MM.1S (cell line): ENCODE measurements at places on chromosomes 1 and 21.

DNA sequence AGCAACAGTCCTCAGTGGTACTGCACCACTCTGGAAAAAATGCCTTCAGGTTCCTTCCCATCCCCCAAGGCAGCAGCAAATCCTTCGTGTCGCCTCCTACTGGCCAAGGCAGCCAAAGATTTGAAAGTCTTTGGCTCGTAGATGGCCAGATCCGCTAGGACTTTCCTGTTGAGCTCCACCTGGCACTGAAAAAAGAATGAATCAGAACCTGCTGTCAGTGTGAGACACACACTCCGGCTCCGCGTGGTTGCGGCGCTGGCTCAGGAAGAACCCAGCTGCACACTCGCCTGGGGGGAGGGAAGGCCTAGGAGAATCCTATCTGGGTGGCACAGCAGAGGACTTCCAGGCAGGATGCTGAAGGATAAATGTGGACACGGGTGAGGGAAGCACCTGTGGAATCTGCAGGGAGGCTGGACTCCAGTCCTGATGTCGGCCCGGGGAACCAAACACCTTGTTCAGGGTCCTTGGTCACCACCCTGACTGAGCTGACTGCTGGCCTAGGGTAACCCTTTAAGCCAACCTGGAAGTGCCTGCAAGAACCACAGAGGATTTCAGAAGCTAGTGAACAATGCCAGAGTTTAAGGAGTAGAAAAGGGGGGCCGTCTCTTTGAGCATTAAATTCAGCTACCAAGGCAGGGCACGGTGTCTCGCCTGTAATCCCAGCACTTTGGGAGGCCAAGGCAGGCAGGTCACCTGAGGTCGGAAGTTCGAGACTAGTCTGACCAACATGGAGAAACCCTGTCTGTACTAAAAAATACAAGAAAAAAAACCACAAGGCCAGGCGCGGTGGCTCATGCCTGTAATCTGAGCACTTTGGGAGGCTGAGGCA is 3.2 kb upstream of the CCNL2 start:
- DNase-seq, result peak; percentile 33

DNA sequence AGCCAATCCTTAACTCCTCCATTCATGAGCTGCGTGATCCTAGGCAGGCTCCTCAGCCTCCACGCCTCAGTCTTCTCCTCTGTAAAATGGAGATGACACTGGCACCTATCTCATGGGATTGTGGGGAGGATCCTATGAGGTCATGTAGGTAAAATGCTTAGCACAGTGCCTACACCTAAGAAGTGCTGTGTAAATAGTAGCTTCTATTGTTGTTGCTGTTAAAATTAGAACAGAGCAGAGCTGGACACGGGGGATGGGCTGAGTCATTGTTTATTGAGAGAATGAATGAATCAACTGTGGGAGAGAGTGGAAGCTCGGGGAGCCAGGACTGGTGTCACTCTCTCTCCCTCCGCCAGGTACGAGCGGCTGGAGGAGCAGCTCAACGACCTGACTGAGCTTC is 43.0 kb downstream of the TMCC2 start:
- DNase-seq, result no peak

DNA sequence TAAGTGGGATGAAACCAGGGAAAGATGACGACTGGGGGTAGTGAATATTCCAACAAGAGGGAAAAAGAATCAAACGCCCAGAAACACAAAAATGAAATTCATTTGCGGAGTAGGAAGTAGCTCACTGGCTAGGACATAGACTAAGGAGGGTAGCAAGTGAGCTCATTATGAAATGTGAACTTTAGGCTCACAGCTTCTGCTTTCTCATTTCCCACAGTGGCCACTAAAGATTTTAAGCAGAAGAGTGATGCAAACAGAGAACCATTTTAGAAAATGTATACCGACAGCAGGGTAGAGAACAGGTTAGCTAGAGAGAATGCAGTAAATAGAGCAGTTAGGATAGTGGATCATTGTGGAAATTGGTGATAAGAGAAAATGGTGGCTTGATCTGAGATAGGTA is 3.5 kb downstream of the CD48 start:
- DNase-seq, result peak; percentile 39

- no peak for DNase-seq
Observed at GRCh38 chr1:168110896-168111545, 25.7 kb downstream of the GPR161 start.

DNA sequence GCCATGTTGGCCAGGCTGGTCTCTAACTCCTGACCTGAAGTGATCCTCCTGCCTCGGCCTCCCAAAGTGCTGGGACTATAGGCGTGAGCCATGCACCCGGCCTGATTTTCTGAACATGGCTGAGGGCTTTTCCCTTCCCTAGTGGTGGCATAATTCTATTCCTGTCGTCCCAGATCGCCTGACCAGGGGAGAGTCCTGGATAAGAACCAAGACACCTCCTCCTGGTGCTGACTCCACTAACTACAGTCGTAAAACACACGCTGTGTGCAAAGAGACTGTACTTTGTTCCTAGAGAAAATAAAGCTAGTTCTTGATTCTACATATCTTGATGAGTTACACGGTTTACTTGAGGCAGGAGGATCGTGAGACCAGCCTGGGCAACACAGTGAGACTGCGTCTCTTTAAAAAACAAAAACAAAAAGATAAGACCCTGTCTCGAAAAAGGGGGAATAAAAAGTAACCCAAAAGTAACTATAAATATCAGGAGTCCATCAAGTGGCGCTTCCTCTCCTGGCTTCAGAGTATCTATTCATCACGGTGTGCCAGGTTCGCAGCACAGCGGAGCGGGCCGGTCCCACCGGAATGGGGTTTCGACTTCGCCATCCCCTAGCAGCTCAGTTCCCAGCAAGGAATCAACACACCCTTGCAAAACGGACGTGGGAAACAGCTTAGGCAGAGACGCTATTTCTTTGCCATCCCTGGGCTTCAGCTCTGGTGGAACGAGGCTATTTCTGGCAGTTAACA is 973 bp downstream of the SDF4 start:
- DNase-seq, result no peak

DNA sequence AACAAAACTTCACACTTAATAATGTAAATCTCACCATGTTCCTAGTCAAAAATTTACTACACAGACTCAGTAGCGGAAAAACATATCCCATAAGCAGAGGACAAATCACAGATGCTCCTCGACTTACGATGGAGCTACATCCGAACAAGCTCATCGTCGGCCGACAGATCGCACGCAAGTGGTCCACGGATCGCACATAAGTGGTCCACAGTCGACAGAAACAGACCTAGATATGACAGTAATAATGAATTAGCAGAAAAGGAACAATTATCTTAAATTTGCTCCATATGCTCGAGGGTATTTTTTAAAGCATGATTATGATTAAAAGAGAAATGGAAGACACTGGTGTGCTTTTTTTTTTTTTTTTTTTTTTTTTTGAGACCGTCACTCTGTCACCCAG is 36.3 kb downstream of the WDR4 start:
- no peak for DNase-seq
